ENCODE measurements at places on chromosomes 13 and 19. TPM values are rescaled to one million over a fixed set of nuclear protein-coding genes. Genes with fewer than 3 reads are reported as not detected.
A peak's percentile ranks its signal among the peaks of the same experiment; 100 is the strongest.

DNA sequence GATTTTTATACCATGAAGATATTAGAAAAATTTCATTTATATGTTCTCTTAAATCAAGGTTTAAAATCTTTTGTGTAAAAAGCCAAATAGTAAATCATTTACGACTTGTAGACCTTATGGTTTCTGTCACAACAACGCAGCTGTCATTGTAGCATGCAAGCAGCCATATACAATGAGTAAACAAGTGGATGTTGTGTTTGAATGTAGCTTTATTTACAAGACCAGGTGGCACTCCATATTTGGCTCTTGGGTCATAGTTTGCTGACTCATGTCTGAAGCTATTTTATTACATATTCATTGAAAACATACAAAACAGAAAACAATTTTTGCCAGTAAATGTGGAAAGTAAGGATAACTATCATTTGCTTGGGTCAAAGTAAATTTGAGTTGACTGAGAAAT, 930.8 kb downstream of the SLITRK5 start:
- DNase-seq: no peak

Gene SIAH3
- polyA plus RNA-seq: not detected

GRCh38 chr13:99548448-99548847, 47.2 kb downstream of the TM9SF2 start:
- no peak for DNase-seq

DNA sequence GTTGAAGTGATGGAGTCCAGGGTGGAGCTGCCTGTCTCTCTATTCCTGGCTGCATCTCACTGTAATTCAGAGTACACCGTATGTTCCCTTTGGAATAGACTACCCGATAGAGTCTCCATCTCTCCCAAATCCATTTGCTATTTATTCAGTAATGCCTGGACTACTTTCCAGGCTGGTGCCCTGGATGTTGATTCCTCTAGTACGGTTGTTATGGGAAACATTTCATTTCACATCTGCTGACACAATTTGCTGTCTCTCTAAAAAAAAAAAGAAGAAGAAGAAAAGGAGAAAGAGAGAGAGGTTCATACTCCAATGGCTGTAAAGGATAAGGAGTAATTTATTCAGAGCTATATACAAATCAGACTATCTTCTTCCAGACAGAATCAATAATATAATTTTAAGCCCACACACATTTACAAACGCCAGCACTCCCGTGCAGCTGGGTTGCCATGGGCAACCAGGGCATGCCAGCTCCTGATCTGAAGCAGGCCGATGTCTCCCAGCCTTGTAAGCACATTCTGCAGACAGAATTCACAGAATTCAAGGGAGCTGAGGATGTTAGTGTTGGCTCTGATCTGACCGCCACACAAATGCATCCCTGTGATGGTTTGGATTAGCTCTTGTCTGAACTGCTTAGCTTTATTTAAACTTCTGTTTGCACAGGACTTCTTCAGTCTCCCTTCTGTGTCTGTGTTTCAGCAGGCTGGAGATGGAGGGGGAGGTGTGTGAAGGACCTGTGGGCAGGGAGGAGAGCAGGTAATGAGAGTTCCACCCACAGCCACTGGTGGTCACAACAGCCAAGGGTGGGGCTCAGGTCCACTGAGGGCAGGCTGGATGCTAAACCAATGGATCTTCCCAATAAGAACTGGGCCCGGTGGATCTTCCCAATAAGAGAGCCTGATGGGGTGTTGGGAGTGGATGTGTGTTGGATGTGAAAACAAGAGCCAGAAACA, 66.0 kb downstream of the TEX26 start:
- no peak for DNase-seq

- DNase-seq: peak; percentile 49
Measured at GRCh38 chr13:98565726-98566565, 11.0 kb downstream of the STK24 start.

- no peak for DNase-seq
Measured at GRCh38 chr19:28034936-28035335, 1178.0 kb downstream of the UQCRFS1 start.

- DNase-seq: no peak
Measured at GRCh38 chr19:35167251-35168119, 12.9 kb downstream of the FXYD5 start.

GRCh38 chr13:59746291-59746962, 417.3 kb downstream of the DIAPH3 start:
- no peak for DNase-seq

GRCh38 chr19:50417111-50418081, 1.3 kb upstream of the SPIB start:
- no peak for DNase-seq

DNA sequence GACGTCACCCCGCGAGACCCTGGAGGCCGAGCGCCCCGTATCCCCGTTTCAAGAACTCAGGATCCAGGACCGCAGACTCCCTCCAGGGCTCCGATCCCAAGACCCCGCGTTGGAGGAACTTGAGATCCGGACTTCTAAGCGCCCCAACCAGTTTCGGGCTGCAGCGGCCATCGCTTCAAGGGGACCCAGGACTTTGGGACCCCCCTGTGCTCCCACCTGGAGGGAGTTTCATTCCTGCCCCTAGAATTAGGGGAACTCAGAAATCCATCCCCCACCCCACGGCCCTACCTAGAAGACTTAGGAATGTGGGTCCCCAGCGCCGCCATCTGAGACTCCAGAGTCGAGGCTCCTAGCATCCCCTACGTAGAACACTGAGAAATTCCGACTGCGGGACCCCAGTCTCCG, 400 bp downstream of the PLEKHG2 start:
- DNase-seq: no peak

DNA sequence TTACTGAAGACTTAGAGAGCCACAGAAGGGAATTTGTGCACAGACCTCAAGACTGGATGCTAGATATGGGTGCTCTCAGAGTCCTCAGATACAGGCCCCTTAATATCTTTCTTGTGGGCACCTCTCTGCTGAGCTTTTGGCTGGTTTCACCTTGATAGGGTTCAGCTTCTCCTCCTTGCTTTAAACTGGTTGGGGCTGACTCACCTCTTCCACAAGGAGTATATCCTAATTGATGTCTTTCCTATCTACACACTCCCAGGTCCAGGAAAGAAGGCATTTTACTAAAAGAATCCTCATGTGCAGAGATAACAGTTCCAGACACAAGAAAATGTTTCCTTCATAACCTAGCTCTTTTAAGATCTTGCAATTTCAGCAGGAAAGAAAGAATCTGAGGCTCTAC, 284.4 kb downstream of the NDFIP2 start:
- DNase-seq: no peak

DNA sequence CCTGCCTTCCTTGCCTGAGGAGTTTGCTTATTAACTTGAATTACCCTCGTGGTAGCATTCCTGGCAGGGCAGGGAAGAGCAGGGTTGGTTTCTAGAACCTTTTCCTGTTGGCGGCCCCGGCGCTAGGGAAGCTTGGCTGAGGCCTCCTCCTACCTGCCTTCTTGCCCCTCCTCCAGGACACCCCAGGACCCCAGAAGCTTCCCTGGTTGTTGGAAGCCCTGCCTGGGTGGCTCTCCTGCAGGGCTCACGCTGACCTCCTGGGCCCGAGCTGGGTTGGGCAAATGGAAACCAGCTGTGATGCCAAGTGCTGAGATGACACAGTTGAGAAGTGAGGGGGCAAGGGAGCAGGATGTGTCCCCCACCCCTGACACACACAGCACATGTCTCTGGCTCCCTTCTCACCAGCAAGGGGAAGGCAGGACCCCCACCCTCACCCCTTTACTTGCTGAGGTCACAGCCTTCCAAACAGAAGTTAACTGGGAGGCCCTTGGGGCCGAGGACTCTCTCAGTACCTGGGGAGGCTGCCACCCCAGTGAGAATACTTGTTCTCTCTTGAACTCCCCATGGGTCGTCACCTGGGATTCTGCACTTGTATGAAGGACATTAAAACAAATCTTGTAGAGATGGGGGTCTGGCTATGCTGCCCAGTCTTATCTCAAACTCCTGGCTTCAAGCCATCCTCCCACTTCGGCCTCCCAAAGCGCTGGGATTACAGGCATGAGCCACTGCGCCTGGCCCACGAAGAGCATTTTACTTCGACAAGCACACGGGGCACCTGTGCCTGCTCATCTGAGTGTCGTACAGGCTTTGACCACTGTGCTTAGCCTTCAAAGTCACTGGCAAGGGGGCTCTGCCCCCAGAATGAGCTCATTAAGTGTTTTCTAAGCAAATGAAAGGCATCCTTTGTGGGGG, 10.5 kb downstream of the CEBPA start:
- no peak for DNase-seq

DNA sequence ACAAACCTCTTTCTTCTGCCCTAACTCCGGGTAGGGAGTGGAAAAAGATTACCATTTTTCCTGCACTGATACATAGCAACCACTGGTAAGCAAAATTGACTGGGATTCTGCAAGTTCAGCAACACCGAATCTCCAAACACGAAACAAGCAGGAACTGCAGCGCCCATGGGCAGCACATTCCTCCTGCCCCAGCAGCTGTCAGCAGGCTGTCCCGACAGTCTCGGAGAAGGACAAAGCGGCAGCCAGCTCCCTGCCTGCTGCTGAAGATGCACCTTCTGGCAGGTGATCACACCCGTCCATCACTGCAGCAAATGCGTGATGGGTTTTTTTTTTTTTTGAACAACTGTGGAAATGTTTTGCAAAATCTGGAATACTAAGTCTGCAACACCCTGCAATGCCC, 6.7 kb downstream of the TMTC4 start:
- no peak for DNase-seq

Gene PRODH2
- polyA plus RNA-seq: not detected

DNA sequence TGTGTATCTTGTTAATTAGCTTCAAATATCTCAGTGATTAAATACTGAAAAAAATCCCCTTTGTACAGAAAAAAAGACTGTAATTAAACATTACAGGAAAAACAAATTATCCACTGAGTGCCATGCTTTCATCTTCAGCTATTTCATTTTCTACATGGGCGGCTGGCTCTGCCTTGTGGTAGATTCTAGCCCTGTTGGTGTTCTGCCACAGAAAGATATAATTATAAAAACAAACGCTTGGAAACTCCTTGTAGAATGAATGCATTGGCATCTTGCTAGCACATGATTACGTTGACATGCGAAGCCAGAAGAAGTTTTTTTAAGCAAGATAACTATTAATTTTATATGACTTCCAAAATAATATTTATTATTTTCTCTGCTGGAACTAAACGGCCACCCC, 496.8 kb downstream of the MYO16 start:
- no peak for DNase-seq

DNA sequence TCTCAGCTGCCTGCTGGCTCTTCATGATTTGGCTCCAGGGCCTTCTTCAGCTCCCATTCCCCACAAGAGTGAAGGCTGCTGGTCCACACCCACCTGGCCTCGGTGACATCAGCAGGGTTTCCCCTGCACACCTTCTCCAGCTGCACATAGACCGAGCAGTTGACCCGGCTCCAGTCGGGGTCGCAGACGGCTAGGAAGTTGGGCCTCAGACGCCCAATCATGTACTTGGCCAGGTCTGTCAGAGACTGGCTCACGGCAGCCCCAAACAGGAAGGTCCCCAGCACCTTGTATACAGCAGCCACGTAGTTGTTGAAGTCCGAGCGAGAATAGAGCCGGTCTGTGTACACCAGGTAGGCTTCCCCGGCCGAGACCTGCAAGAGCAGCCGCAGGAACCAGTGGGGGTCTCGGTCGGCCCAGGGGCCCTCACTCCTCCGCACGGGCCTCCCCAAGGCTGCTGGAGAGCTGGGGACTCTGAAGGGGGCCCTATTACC, 3.8 kb downstream of the PLPP2 start:
- DNase-seq: no peak

DNA sequence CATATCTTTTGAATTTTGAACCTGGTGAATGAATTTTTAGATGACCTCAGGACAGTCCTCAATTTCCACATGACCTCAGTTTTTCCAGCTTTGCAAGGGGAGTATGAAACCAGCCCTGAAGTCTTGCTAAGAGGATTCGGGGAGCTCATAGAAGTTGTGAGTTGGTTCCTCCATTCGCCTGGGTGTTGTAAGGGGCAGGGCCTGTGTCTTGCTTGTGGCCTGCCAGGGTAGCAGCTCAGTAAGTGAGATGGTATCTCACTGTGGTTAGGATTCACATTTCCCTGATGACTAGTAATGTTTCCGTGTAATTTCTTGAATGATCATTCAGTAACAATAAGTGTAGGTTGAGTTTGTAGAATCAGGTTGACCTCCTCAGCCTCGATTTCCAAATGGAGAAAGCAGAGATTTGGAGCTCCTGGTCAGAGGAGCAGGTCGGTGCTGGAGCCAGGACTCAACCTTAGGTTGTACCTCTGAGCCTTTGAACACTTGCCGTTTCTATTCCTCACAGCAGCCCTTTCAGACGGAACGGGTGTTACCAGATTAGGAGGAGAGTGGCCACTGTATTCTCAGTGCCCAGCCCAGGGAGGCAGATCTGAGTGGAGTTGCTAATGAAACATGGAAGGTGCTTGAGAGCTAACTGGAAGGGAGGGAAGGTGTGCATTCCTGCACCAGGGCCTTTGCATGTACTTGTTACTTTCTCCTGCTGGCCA, 14.6 kb downstream of the NACC1 start:
- DNase-seq: no peak

Gene UBE2L5
- not detected for polyA plus RNA-seq

- DNase-seq: peak; percentile 15
Measured at GRCh38 chr13:34942732-34943435, 814 bp downstream of the NBEA start.

GRCh38 chr13:108176685-108177274, 38.6 kb downstream of the LIG4 start:
- no peak for DNase-seq

Gene SOX1
- polyA plus RNA-seq: not detected

DNA sequence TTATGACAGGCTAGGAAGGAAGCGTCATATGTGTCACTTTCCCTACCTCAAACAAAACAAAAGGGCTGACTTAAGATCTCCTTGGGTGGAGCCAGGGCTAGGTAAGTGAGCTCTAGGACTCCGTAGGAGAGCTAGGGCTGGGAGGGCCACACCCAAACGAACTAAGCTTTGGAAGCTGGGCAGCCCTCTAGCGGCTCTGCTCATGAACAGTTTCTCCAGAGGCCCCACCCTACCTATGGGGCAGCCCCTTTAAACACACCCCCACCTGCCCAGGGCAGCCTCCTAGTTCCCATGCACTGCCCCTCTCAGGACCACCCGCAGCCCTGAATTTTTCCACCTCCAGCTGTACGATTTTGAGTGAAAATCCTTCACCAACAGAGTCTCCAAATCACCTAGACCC, 3.5 kb downstream of the PEG3 start:
- DNase-seq: peak; percentile 41

- no peak for DNase-seq
Measured at GRCh38 chr19:5825178-5825577, 14.3 kb downstream of the FUT6 start.

DNA sequence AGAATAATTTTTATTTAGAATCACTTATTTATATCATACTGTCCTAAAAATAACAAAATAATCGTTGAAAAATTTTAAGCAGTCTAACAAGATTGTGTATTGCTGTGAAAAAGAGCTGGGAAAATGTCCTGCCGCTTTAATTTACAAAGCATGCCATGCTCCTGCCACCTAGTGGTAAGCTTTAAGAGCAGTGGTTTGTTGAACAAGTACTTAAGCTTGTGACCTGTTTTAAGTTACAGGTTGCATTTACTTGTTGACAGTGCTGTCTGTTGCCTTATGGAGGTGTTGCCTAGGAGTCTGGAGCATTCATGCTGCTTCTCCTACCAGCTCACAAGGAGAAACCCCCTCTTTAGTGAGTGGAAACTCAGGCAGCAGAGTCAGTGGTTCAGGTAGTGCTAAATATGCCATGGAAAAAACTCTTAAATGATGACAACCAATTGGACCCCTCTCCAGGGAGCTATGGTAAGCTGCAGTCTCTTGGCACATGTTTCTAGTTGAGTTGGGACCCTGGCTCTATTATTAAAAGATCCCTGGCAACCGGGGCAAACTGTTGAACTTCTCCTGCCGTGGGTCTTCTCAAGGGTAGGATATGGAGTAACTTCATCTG, 68.4 kb downstream of the SPATA13 start:
- no peak for DNase-seq

GRCh38 chr13:46594374-46595078, 41.6 kb downstream of the LRCH1 start:
- DNase-seq: no peak

Data from right cardiac atrium (tissue), 5 donors.